ENCODE measurements at places on chromosomes 4 and X.

DNA sequence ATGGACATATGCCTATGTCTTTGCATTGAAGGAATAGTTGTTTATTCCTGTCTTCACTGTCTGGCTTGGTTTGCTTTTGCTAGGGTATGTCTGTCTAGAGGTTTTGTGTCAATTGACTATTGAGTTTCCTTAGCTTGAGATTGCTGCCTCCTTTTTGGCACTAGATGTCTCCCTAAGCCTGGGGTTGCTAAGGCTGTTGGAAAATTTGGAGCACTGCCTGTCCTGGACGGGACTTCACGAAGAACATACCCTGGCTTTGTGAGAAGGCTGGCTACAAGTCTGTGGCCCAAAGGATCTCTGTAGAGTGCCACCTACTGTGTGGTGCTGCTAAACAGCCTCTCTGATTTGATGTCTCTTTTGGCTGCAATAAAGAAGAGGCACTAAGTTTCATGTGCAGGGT, 183.8 kb upstream of the NUDT10 start:
- no peak for DNase-seq

GRCh38 chrX:13750812-13751211, 16.3 kb downstream of the OFD1 start:
- no peak for DNase-seq

- no peak for DNase-seq
These were observed 18.2 kb upstream of the VCX2 start for GRCh38 chrX:8189096-8189830.

- no peak for DNase-seq
These were observed 1.3 kb downstream of the SPATA18 start for GRCh38 chr4:52052475-52052780.

GRCh38 chr4:156837625-156838345, 133.8 kb downstream of the PDGFC start:
- no peak for DNase-seq

GRCh38 chr4:18684932-18685331, 663.4 kb upstream of the LCORL start:
- DNase-seq, result no peak

DNA sequence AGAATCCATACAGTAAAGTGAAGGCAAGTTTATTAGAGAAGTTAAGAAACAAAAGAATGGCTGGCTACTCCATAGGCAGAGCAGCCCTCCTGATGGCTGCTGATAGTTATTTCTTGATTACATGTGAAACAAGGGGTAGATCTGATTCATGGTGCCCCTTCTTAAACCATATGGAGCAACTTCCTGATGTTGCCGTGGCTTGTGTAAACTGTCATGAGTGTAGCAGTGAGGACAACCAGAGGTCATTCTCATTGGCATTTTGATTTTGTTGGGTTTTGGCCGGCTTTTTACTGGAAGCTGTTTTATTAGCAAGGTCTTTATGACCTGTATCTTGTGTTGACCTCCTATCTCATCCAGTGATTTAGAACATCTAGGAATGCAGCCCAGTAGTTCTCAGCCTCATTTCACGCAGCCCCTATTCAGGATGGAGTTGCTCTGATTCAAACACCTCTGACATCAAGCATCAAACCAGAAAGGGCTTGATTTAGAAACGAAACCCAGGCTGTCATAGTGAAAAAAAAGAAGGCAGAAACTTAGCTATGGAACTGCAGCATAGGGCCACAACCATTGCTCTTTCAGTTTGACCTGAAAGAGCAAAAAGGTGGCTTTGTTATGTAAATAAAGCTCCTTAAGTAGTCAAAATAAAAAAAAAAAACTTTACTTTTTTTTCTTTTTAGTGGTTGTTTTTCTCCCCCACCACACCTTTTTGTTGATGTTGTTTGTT, 37.8 kb downstream of the SPCS3 start:
- no peak for DNase-seq

DNA sequence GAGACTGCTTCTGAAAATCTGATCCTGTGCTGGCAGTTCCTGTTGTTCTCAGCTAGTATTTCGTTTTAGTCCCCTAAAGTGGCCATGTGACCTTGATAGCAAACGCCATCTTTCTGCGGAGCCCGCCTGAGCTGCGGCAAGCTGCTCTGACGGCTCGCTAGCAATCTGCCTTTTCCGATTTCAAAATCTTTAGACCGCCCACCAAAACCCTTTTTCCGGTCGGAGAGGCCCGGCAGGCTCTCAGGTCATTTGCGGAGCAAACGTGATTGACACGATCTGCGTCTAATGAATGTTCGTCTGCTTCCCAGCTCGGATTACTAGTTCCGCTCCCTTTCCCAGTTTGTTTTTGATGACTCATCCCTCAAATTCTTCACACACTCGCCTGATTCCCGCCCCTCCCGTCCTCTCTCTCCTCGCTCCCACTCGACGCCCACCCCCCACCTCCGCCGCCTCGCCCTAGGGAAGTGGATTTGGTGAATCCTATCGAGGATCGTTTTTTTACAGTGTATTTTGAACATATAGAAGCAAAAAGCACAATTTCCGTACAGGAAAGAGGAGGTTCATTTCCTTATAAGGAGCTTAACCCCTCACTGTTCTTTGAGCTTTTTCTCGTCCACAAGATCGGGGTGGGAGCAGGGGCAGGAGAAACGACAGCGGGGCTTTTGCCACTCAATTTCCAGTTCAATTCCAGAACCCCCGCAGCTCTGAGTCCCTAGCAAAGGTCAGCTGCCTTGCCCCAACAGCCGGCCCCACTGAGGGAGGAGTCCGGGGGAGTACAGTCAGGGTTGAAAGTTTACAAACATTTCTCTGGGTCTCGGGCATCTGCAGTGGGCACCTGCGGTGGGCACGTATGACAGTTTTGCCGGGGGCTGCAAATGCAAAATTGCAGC, 37.5 kb downstream of the NLGN3 start:
- no peak for DNase-seq

DNA sequence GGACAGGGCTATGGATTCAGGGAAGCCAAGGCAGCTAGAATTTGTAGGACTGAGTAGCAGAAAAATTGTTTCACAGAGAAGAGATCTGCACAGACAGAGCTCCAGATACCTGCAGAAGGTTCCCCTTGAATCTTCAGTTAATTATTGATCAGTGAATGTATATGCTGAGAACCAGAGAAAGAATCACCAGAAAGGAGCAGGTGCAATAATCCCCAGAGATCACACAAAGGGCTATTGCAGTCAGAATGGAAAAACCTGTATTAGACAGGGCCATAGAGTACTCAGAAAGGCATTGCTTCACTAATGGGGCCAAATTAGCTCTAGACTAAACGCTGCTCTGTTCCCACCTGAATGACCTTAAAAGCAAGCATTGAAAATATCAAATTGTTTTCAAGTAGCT, 35.5 kb upstream of the SMAD1 start:
- DNase-seq, result no peak

DNA sequence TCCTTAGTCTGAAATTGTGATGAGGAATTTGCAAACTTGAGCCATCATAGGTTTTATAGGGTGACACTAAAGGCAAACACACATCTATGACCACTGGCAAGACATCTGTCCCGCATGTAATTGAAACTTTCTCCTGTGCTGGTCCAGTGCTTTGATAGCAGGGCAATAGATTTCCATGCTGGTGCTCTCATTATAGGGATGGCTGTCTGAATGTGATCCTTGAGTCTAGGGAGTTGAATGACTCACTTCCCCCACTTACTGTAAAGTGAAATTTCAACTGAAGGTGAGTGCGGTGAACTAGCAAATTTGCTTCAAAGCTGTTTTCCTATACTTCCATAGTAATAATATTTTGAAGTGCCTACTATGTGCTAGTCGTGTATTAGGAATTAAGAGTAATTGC, 1630.0 kb downstream of the STIM2 start:
- DNase-seq, result no peak

DNA sequence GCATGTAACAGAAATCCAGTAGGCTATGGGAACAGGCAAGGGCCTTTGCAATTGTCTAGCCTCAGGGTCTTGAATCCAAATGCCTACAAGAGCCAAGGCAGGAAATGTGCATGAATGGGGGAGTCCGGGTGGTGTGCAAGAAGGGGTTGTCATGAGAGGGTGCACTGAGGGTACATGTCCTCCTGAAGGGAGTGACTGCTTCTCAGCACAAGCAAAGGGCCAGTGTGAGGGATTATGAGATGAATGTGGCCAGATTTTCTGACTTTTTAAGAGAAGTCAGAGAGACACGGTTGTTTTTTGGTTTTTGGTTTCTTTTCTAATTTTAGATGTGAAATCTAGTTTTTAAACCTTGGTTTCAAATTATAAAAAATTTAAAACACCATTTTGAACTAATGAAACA, 76.5 kb upstream of the LSM6 start:
- DNase-seq, result no peak

DNA sequence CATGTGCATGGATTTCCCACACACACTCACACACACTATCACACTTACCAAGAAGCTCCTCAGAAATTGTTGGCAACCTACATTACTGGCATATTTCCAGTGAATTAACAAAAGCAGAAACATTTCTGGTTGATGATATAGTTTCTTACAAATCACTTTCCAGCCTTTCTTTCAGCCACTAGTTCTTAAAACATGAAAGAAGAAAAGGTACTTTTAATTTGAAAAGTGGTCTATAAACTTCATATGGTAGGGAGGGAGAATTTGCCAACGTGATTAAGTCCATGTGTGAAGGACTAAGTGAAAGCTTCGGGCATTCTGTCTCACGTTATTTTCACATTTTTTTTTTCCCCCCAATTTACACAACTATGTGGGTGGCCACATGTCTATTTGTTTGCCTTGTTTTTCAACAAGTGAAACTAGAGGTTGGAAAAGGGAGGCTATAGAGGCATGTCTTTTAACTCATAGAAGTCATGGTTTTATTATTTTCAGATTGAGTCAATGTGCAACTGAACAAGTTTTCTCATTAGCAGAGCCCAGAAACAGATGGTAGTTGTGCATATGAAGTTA, 832.1 kb upstream of the INTU start:
- DNase-seq, result no peak

GRCh38 chr4:148059617-148060180, 327.8 kb downstream of the ARHGAP10 start:
- no peak for DNase-seq

GRCh38 chr4:110532901-110533589, 57.1 kb downstream of the ENPEP start:
- DNase-seq, result no peak

GRCh38 chr4:186808630-186809018, 85.0 kb upstream of the FAT1 start:
- DNase-seq, result no peak

DNA sequence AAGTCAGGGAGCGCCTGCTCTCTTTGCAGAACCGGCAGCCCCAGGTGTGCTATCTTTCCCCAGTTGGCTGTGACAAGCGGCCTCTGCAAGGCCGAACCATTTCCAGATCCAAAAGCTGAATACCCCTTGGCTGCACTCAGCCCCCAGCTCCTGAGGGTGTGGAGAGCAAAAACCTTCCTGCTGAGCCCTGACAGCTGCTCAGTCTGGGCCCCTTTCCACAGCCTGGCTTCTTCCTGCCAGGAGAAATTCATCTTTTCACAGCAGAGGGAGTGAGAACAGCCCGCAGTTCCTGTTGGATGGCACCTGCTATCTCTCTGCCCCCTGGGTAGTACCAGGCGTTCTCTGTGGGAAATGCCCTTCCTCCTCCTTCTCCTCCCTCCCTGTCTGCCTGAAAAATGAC, 78.4 kb downstream of the DRD5 start:
- DNase-seq, result no peak

DNA sequence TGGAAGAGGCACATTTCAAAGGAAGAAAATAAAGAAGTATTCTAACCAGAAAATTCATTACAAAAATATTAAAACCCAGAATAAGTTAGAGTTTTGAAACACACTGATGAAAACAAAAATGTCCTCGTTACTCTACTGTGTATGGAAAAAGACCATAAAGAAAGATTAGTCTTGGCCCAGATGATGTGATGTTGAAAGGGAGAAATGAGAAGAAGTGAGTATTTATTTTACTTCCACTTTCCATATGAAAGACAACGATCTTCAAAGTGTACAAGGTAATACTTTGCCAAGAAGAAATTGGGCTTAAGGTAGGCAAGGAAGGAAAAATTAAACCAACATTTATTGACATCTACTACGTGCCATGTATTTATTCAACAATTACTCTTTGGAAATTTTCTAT, 48.6 kb upstream of the EMCN start:
- DNase-seq, result no peak

GRCh38 chr4:38842994-38843393, 13.6 kb downstream of the TLR6 start:
- no peak for DNase-seq

DNA sequence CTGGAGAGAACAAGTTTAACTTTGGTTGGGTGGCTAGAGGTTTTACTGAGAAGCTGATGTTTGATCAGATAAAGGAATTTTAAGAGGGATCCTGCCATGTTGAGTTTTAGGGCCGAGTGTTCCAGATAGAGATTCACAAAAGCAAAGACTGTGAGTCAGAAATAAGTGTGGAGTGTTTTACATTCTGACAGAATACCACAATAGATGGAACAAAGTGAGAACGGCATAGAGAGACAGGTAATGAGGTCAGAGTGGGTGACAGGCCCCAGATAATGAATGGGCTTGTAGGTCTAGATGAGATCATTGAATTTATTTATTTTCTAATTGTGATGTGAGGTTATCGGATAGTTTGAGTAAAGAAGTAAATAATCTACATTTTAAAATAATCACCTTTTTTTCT, 502.6 kb downstream of the EPHA5 start:
- no peak for DNase-seq

DNA sequence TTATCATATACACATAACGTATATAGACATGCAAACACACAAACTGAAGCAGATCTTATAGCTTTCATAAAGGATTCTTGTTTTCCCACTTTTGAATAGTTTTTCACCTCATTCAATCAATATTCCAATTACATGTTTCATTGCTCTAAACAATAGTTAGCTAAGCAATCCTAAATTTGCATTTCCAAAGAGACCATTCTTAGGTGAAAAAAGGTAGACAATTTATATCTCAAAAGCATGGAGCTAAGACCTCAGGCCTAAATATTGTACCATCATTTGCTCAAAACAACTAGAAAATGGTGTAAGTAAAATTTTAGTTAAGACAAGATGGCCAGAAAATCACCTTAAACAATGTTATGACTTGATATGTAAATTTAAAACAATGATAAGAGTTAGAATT, 1148.5 kb upstream of the DIAPH2 start:
- DNase-seq, result no peak

DNA sequence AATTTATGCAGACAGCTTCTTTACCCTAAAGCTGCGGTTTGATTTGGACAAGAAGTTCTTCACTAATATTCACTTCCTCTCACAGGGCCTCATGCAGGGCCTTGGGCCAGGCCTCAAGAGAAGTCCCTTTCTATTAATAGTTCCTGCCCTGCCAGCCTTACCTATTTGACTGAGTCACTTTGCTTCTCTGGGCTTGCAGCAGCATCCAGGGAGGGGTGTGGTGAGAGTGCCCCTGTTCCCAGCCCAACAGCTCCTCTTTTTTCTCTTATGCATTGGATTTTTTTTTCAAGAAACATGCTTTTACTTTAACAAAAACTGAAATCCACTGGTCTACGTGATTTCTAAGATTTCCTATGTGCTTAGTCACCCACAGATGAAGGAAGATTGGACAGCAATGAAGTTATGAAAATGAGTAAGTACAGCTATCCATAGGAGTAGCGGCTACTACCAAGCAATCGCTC, 26.7 kb downstream of the FAM156B start:
- DNase-seq, result no peak
